CD4-positive, alpha-beta T cell treated with Interleukin-21 for 1 hour (primary cell): ENCODE measurements at places on chromosomes 2 and 18.

DNA sequence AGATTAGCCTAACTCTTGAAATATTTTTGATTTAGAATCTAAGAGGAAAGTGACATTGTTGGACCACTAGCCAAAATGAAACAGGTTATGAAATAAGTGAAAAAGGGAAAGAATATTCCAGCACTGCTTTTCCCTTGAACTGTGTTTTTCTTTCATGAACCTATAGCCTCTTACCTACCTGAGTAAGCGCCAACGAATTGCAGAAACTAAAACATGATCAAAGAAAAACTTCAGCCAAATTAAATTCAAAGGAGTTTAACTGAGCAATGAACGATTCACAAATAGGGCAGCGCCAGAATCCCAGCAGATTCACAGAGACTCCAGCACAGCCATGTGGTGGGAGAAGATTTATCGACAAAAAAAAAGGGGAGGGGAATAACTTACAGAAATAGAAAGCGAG, 518.6 kb downstream of the PIK3C3 start:
- DNase-seq: no peak

DNA sequence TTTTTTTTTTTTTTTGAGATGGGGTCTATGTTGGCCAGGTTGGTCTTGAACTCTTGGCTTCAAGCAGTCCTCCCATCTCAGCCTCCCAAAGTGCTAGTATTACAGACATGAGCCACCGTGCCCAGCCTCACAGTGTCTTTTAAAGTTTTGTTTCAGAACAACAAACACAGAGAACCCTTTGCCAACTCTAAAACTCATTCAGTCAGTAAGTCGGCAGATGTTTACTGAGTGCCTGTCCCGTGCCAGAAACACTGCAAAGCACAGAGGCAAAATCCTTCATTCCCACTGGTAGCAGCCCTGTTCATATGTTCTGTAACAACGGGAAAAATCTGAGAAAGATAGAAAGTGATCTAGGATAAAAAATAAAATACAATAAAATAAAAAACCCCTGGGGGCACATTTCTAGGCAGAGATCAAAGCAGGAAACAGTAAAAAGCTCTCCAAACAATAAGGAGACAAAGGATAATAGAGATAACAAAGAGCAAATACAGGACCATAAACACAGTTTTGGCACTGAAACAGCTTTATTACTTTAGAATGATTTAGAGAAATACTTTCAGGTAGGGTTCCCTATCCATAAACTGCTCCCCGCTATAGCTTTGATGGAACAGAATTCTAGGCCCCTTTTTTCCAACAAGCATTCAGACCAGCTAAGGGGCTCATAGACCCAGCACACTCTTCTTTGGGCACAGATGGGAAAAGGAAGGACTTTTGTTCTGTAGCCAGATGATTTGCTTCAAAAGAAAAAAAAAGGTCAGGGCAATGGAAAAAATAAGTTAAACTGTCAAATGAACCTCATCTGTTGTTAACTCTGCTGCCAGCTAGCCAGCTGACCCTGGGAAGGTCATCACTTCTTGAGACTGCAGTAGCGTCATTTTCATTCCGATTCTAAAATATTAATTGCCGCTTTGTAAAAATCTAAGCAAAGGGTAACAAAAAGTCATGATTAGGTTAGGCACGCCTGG, 212.3 kb downstream of the CDH20 start:
- DNase-seq: no peak

GRCh38 chr2:204325468-204325867, 219.8 kb upstream of the PARD3B start:
- DNase-seq: peak; percentile 63

- DNase-seq: no peak
These were observed 247.8 kb downstream of the EIPR1 start for GRCh38 chr2:3129867-3130266.

DNA sequence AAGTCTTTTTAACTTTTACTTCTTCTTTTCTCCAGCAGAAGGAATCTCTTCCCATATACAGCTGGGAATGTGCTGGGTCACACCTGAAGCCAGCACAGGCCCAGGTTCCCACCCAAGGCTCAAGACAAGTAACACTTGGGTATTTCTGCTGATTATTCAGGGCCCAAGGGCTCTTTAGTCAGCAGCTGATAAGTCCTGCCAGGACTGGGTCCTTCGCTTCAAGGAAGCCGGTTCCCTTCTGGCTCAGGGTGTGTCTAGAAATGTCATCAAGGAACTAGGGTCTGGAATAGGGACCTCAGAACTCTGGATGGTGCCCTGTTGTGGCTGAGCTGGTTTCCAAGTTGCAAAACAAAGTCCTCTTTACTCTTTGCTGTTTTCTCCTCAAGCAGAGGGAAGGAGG, 27.0 kb upstream of the SERPINB2 start:
- no peak for DNase-seq

- no peak for DNase-seq
These were observed 74.6 kb upstream of the TXNDC2 start for GRCh38 chr18:9810994-9811705.

GRCh38 chr2:159177357-159177756, 109.1 kb downstream of the WDSUB1 start:
- DNase-seq: no peak

GRCh38 chr2:95310651-95311050, 13.5 kb downstream of the KCNIP3 start:
- no peak for DNase-seq

- peak; percentile 24 for DNase-seq
These were observed 54.0 kb downstream of the HRH4 start for GRCh38 chr18:24514439-24514838.
